ENCODE measurements at places on chromosomes 7 and 10.

DNA sequence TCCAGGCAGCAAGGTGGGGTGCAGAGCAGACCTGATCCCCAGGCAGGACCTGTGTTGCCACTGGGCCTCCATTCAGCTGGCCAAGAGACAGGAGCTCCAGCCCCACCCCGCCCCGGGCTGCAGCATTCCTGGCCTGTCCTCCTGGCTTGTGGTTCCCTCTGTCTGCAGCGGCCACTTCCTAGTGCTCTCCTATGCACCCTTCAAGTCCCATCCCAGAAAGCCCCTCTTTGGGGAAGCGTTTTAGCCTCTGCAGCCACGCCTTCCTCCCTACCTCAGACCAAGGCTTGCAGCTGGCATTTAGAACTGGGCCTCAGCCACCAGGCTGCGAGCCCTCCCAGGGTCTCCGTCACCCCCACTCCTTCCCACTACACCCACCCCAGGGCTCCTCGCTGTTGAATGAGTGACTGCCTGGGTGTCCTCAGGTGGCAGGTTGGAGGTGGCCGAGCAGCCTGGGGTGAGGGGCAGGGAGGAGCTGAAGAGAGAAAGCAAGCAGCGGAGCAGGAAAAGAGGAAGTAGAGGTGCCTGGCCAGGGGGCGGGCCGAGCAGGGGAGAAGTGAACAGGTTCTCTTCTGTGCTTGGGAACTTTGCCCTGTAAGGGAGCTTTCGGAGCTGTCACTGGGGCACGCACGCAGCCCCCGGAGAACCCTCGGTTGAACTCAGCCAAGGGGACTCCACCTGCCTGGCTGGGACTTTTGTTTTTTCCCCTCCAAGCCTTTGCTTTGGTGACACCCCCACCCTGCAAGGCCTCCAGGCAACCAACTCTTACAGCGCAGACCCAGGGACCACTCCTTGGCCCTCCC, 109.1 kb upstream of the TNRC18 start:
- peak; percentile 69 for DNase-seq

- DNase-seq, result no peak
Observed at GRCh38 chr7:19066170-19066569, 51.3 kb downstream of the TWIST1 start.

DNA sequence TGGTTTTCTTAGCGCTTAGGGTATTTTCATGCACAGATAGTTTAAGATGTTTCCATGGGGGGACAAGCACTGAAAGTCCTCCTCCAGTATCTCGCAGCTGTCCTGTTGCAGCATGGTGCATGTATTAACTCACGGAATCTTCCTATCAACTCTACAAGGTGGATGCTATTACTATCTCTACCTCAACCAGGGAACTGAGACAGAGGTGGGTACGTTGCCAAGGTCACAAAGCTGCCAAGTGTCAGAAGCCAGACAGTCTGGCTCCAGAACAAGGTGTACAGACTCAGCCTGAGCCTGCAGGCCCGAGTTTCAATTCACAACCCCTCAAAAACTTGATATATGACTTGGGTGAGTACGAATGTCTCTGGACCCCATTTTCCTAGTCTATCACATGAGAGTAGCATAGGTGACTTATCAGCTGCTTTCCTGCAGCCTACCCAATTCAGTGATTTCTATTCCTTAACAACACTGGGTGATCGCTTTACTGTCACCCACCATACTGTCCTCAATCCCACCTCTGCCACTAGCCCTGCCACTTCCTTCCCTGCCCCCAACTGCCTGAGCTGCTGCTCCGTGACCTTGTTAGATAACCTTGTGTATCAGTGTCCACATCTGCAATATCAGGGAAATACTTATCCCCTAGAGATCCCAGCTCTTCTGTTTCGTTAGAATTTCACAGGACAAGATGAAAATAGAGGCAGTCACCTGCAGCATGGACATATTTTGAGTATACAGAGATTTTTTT, 92.1 kb downstream of the ABCC2 start:
- DNase-seq, result no peak

GRCh38 chr10:106043863-106044262, 1120.6 kb downstream of the SORCS1 start:
- no peak for DNase-seq

DNA sequence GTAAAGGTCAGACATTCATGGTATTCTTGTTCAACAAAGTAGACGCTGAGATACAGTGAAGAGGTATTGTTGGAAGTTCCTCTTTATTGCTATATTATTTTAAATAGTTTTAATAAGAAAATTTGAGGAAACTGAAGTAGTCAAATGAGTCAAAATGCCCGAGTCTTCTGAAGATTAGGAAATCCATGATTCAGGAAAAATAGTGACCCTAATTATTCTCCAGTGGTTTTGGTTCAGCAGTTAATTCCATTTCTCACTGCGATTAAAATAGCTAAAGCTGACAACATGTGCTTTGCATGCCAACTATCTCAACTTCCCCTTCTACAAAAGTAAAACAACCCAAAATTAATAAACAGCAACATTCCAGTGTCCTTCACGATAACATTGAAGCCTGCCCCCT, 32.7 kb upstream of the PFKP start:
- DNase-seq, result no peak

GRCh38 chr10:43043773-43044447, 33.0 kb upstream of the RET start:
- no peak for DNase-seq

DNA sequence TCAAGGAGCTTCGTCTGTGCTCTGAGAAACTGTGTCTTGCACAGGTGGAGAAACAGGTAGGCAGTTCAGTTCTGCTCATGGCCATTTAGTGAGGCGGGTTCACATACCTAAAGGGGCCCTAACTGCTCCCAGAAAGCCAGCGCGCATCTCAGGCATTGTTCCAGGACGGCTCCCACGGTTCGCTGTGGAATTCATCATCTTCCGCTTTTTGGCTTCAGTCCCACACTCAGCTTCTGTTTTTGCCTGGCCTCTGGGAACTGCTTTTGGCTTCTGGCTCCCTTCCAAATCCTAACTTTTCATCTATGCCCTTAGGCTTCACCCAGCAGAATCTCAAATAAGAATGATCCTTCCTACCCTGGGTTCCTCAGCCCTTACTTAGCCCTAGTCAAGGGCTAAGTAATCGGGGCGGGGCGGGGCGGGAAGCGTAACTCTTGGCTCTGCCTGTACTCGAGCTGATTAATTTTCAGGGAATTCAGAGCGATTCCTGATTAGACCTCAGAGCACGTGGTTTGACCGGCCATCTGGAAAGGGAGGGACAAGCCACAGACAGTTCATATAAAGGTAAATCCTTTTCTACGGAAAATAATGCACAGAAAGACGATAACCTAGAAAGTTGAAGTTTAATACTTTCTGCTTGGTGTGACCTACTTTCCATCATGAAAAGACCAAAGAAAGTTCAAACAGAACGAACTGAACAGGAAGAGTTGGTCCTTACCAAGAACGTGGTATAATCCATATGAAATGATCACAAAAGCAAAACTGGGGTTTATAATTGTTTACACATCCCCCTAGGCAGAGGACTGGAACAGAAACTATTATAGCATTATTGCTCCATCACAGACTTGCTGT, 105.7 kb downstream of the ST8SIA6 start:
- no peak for DNase-seq

- DNase-seq, result no peak
Observed at GRCh38 chr7:27053153-27053552, 42.6 kb downstream of the HOXA1 start.

DNA sequence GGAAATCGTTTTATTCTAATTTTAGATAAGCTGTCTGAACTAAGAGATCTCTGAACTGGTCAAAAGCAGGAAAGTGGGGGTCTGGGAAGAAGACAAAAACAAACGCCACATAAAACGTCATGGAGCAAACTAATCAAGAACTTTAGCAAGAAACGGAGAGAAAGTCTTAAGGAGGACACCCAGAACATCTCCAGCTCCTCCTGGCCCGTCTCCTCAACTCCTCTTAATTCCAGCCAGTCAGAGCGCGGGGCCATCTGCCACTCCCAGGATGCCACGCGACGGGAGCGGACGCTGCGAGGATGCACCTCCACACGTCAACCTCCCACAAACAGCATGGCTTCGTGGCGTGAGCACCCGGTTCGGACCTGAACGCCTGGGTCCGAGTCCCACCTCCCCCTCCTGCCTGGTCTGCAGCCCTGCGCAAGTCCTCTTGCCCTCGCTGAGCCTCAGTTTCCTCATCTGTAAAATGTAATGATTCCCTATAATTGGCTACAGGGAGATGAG, 598 bp downstream of the MMS19 start:
- peak; percentile 89 for DNase-seq

DNA sequence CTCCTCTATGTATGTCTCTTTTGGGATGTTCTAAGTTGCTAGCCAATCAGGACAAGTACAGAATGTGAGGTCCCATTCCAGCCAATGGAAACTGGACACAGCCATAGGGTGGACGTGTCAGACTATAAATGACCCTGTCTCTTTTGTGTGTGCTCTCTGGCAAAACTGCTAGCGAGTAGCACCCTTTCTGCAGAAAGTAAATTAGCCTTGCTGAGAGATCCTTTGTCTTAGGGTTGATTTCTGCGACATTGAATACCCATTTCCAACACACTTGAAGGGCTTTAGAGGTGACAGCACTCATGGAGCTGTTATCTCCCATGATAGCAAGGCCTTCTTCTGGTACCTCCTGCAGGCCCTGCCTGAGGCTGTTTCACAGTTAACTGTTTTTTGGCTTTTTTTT, 107.5 kb downstream of the CCNY start:
- DNase-seq, result no peak

DNA sequence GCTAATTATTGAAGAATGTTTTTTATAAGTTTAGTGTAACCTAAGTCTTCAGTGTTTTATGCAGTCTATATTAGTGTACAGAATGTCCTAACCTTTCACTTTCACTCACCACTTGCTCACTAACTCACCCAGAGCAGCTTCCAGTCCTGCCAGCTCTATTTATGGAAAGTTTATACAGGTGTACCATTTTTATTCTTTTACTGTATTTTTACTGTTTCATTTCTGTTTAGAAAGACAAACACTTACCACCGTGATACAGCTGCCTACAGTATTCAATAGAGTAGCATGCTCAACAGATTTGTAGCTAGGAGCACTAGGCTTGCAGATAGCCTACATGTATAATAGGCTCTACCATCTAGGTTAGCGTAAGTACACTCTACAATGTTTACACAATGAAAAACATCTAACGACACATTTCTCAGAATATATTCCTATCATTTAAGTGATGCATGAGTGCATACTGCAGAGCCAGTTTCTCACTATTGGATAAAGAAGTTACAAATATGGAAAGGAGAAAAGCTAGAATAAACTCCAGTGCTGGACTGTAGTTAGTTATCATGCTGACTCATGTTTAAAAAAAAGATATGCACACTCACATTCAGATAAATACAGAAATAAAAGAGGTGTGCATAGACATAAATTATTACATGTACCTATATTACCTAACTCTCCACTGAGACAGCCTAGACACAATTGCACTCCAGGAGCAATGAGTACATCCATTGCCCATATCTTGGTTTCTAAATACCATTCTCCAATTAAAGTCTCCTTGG, 30.4 kb downstream of the STEAP1B start:
- no peak for DNase-seq

- DNase-seq, result no peak
Observed at GRCh38 chr10:21607907-21608306, 73.9 kb downstream of the MLLT10 start.

- no peak for DNase-seq
Observed at GRCh38 chr10:86343761-86344160, 22.8 kb downstream of the GRID1 start.

DNA sequence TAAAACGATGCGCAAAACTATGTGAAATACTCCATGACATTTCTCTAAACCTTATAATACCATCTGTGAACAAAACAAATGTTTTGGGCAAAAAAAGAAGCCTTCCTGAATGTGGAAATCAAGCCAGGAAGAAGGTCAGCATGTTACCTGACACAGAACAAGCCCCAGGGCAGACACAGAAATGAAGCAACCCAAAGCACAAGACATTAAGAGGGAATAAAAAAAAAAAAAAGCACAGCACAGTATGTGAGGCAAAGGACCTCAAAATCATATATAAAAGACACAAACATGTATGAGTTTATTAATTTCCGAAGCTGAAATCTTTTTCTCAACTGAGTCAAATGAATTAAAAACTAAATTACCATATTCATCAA, 161.8 kb downstream of the SKIDA1 start:
- DNase-seq, result no peak

DNA sequence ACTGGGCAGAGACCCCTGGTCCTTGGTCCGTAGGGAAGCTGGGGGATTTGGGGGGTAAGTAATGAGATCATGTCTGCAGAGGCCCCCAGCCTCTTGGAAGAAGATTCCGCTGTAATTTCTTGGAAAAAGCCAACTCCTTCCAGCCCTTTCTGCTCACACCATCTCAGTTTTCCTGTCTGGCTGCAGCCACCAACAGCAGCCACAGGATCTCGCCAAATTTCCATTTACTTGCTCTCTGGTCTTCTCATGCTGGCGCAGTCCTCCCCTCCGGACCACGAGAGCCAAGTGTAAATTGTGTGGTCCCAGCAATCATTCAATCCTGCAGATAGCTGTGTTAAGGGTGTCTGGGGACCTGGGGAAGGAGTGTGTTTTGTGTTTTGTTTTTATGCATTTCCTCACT, 49.6 kb downstream of the ASB13 start:
- DNase-seq, result no peak

GRCh38 chr10:73131301-73131700, 21.0 kb downstream of the NUDT13 start:
- no peak for DNase-seq

DNA sequence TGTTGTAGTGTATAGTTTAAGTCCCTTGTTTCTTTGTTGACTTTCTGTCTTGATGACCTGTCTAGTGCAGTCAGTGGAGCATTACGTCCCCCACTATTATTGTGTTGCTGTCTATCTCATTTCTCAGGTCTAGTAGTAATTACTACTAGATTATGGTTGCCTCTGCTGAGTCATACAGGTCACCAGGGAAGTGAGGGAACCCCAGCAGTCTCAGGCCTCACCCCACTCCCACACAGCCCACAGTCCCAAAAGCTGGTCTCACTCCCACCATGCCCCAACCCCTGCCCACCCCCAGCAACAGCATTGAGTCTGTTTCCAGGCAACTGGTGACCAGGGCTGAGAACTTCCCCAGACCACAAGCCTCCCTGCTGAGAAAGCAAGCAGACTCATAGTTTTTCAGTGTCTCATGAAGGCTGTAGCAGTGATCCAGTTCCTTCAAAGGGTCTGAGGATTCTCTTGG, 88.0 kb downstream of the PLXDC2 start:
- no peak for DNase-seq

GRCh38 chr10:64959883-64960282, 1438.7 kb downstream of the REEP3 start:
- no peak for DNase-seq

- no peak for DNase-seq
Observed at GRCh38 chr7:80107278-80107677, 27.4 kb upstream of the GNAI1 start.

DNA sequence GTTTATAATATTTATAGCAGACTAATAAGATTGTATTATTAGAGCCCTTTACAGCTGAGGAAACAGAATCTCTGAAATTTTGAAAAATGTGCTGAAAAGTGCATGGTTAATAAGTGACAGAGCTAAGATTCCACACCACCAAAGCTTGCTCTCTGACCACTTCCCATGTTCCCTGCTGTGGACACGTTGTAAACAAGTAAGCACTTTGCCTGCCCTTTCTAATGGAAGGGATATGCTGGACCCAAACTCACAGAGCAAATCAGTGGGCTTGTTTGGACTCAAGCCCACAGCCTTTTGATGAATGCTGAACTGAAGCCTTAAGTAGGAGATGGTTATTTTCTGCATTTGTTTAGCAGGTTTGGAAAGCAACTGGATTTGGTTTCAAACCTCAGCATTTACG, 214.0 kb upstream of the TMEM72 start:
- no peak for DNase-seq

- peak; percentile 52 for DNase-seq
Observed at GRCh38 chr7:44431091-44431608, 59.3 kb downstream of the NUDCD3 start.

GRCh38 chr7:47148536-47149207, 433.2 kb downstream of the TNS3 start:
- no peak for DNase-seq
